Osteocyte (in vitro differentiated cells): ENCODE measurements at places on chromosomes 13 and 19.

- no peak for DNase-seq
Observed at GRCh38 chr13:74987124-74987690, 494.8 kb downstream of the TBC1D4 start.

DNA sequence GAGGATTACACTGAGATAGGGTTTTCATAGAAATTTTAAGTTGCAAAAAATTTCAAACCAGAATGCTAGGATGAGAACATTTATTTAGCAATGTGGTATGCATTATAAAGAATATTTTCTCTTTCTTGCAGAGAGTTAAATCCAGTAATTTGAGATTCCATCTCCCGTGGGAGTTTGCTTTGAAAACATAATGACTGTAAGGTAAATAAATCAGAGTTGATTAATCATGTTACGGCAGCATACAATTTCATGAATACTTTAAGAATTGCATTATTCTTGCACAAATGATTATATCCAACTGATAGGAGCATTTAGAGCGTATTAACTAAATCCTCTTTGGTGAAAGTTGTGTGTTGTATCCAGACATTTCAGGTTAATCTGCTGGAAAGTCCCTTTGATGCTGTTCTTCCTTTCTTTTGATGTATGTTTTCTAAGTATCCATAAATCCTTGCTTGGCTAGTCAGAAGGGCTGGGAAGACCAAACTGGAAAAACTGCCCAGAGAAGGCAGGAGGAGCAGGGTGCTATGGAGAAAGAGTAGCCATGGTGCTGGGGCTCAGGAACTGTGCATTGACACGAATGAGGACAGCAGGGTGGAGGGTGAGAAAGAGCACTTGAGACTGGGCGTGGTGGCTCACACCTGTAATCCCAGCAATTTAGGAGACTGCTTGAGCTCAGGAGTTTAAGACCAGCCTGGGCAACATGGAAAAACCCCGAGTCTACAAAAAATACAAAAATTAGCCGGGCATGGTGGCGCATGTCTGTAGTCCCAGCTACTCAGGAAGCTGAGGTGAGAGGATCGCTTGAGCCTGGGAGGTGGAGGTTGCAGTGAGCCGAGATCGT, 4.8 kb upstream of the GJA3 start:
- no peak for DNase-seq

GRCh38 chr19:44746946-44747738, 1.4 kb upstream of the BCL3 start:
- peak; percentile 95 for DNase-seq

GRCh38 chr13:18996627-18997051, 185.0 kb downstream of the TUBA3C start:
- DNase-seq, result no peak

DNA sequence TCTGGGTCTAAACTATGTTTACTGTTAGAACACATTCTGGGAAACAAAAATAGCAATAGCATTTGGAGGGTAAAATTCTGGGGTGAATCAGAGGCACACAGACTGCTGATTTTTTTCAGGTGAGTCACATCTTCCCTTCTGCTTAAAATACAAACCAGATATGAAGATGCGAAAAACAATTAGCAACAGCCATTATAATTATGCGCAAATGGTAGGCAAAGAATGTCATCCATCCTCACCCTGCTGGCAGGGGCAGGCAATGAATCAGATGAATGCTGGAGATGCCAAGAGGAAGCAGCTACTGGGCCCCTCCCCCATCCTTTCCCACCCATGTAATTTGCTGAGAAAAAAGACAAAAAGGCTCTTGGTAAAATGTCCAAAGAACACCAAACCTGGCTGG, 282.9 kb downstream of the KLF5 start:
- DNase-seq, result no peak

GRCh38 chr13:45527699-45528462, 63.1 kb downstream of the COG3 start:
- DNase-seq, result no peak
